Stimulated activated CD8-positive, alpha-beta memory T cell treated with anti-CD3 and anti-CD28 coated beads, Interleukin-7, amount 100 ng/mL, for 1 hour (primary cell): ENCODE measurements at places on chromosomes 5 and 9.

- no peak for DNase-seq
Measured at GRCh38 chr5:38714240-38714639, 131.6 kb upstream of the OSMR start.

- DNase-seq = no peak
Measured at GRCh38 chr5:108661590-108662219, 86.0 kb upstream of the FER start.

DNA sequence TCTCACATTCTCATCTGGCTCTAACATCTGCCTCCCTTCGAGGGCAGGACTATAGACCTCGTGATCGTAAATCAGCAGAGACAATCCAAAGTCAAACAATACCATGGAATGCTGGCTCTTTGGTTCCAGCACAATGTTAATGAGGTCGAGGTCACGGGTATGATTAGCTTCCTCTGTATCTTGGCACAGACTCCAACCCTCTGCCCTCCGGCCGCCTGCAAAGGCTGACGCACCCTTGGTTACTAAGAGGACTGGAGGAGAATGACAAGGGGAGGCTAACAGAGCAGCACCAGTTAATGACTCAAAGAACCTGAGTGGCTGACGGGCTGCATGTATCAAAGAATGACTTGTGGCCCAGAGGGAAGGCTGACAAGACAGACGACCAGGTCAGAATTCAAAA lies 10.1 kb downstream of the LHFPL2 start:
- no peak for DNase-seq

DNA sequence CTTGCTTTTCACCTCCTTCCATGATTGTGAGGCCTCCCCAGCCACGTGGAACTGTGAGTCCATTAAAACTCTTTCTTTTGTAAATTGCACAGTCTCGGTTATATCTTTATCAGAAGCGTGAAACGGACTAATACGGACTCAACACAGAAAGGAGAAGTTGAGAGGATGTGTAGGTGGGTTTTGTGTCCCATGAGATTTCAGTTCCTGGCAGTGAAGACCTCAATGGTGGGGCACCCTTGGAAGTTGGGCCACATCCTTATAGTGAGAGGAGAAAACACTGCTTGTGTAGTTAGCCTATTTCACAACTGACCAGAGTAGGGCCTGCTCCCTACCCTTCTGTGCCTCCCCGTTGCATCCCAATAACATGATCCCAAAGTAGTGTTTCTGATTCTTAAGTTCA lies 98.9 kb upstream of the TNC start:
- DNase-seq = no peak

- no peak for DNase-seq
Measured at GRCh38 chr9:128101690-128102089, 25.8 kb downstream of the PTGES2 start.

- no peak for DNase-seq
Measured at GRCh38 chr5:121497176-121497575, 354.5 kb upstream of the FTMT start.

GRCh38 chr9:14205463-14205862 lies 108.5 kb downstream of the NFIB start:
- no peak for DNase-seq

GRCh38 chr9:137721479-137721878 lies 102.7 kb downstream of the EHMT1 start:
- DNase-seq = no peak

GRCh38 chr5:16812448-16812847 lies 123.6 kb downstream of the MYO10 start:
- no peak for DNase-seq

DNA sequence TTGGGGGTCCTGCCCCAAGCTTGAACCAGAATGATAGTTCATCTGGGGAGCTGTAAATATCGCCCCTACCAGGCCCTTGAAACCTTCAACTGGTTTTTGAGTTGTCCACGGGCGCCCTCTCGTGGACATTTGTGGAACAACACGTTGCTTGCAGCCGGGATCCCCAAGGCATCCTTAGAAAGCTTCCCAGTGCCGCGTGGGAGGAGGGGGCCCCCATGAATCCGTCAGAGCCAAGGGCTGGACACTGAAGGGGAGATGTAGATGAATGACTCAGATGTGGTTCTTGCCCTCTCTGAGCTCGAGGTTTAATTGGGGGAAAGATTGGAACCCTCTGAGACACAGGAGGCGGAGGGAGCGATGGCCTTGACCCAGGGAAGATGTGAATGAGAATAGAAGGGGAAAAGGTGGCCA lies 31.8 kb upstream of the ORM1 start:
- DNase-seq = peak; percentile 45

DNA sequence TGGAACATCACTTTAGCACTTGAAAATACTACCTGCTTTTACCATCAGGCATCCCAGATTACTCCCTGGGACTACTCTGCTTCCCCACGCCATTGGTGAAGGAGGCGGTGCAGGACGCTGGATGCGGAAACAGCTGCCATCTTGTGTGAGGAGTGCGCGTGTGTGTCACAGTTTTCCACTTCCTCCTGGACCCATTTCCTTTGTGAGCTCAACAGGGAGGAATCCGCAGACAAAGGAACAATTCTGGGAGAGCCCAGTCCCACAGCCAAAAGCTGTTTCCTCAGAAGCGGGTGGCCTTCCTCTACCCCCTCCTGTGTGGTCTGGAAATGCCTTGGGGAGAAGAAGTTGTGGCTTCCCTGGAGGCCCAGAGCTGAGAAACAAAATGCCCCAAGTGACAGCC lies 16.8 kb downstream of the AFAP1L1 start:
- DNase-seq = no peak

GRCh38 chr5:17897776-17898175 lies 263.5 kb downstream of the TAF11L14 start:
- no peak for DNase-seq

DNA sequence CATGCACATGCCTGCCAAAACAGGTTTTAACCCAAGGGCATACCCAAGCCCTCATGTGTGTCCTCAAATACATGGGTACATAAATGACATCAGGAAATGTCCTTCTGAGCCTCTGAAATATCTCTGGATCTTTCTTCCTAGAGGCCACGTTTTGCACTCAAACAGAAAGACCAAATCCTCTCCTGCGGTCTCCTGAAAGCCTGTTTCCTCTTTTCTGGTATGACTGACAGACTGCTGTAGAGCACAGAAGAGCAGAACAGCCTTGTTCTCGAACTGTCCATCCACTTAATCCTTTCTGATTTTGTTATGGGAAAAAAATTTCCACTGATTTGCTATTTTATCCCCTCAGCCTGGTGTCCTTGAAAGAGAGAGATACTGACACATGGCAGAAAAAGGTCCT lies 107.2 kb downstream of the ASTN2 start:
- no peak for DNase-seq

GRCh38 chr5:130287438-130287837 lies 383.2 kb downstream of the CHSY3 start:
- no peak for DNase-seq

DNA sequence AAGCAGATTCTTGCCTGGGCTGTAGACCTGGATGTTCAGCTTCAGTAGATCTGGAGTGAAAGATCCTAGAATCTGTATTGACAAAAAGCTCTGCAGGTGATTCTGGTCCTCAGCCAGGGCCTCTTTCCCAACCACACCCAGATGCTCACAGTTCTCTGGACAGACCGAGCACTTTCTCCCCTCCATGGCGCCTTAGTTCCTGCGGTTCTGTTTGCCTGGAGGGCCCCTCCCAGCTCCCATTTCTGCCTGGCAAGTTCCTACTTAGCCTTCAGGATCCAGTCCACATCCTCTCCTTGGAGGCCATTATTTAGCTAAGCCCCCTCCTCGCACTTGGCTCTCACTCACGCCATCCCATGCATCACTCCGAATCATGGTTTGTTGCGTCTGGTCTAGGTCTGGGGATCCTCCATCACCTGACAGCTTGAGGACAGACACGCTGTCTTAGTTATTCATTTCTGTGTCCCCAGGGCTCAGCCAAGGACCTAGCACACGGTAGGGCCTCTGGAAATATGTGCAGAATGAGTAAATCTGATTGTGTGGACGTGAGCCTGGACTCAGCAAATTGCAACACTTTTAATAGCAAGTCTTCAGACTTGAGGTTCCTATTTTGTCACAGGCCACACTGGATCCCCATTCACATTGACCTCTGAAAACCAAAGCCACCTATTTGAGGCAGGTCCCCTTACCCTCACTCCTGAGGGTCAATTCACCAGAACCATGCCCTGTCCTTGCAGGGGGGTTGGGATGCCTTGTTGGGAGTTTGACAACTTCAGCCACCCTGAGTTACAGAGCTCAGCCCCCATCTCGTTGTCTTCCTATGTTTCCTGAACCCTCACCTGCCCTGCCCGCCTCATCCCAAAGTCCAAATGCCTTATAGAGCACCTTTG lies 50.7 kb downstream of the COL15A1 start:
- no peak for DNase-seq

DNA sequence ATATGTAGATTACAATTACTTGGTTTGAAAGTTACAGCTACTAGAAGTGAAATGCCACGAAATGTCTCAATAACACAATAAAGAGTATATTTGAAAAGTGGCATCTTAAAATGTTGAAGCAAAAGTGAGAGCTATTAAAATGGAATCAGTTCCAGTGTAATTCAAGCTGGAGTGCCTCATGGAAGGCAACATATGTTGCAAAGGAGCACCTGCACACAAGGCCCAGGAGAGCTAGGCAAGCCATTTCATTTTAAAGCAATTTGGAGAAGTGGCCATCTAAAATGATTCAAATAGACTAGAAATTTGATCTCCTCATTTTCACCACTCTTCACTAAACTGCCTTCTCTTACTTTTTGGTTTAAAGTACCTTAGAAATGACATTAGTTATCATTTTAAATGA lies 167.8 kb downstream of the GABRB2 start:
- no peak for DNase-seq

- no peak for DNase-seq
Measured at GRCh38 chr5:120614531-120615180, 150.6 kb downstream of the PRR16 start.

DNA sequence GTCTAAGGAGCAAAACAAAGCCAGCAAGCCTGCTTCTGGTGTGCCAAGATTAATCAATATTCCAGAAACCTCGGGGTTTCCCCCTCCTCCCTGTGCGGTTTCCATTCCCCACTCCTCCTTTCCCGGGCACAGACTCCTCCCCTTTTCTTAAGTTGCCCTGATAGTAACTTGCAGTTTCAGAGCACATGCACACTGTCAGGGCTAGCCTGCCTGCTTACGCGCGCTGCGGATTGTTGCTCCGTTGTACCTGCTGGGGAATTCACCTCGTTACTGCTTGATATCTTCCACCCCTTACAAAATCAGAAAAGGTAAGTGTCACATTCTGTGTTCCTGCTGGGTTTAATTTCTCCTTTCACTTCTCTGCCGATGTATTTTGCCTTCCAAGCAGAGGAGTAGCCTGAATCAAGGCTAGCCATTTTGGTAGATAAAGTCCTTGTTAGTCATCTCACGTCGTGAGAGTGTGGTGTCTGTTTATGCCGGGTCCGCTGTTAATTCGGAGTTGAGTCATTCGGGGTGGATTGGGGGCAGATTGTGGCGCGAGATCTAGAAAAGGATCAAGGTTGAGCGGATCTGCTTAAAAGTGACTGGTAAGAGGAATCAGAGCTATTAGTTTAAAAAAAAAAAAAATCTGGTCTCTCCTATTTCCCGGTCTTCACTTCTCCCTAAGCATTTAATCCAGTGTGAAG lies at the start of gene SLC1A3:
Gene SLC1A3 (plus strand): TSS at position 179 of the 686 bp plus-strand sequence. CDS start 1,818 bp downstream, outside the sequence.
- DNase-seq = no peak

GRCh38 chr9:14723301-14723700 lies 768 bp upstream of the CER1 start:
- DNase-seq = no peak

DNA sequence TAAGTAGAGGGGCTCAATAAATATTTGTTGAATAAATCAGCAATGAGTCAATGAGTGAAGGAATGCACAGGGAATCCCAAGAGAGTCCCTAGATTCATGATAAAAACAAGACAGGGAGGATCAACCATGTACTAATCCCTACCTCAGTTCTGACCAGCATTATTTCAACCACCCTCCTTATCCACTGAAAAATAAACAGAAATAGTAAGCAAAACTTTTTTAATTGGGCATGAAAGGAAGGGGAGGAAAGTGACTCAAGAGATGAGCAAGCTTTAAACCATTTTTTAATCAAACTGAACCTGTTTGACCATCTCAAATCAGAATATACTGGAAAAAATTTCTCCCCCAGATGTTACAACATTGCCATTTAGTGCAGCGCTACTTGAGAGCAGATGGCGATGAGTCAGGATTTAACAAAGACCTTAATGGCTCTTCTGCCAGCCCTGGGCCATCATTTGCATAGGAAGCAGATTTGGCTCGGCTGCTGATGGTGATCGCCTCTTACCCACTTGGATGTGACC lies 194.8 kb upstream of the SLC30A5 start:
- DNase-seq = no peak

- no peak for DNase-seq
Measured at GRCh38 chr5:142290577-142291299, 34.1 kb downstream of the SPRY4 start.

- no peak for DNase-seq
Measured at GRCh38 chr9:134632329-134632728, 9.3 kb upstream of the COL5A1 start.

DNA sequence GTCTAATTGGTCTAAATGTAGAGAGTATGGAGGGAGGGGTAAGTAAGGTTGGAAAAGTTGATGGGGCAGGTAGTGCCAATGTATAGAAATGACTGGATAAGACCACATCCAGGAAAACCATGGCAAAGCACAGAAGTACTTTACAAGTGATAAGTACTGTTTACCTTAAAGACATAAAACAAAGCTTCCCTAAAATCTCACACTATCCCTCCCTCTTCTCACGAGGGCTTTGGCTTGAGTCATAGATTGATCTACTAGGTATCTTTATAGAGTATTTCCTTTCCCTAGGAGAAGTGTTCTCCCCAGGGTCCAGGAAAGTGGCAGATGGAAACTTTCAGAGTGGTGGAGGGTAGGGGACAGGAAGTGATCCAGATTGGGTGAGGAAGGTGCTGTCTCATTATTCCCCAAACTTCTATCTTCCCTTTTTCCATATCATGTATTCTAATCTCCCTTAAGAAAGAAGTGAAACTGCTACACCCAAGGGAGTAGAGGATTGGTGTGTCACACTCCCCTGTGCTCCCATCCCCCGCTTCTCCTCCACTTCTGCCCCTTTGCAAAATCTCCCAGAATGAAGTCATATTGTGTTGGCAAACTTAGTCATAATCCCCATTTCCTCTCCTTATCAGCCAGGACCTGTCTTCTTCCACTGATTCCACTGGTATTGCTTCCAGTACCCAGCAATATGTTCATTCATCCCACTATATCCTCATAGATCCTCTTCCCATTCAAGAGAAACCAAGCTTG lies 14.6 kb downstream of the IL33 start:
- no peak for DNase-seq

GRCh38 chr5:169763376-169764017 lies 126.4 kb downstream of the DOCK2 start:
- no peak for DNase-seq

GRCh38 chr5:7186818-7187217 lies 209.1 kb upstream of the ADCY2 start:
- no peak for DNase-seq

- no peak for DNase-seq
Measured at GRCh38 chr5:138932171-138932810, 57.2 kb upstream of the LRRTM2 start.

- no peak for DNase-seq
Measured at GRCh38 chr5:107651325-107651724, 19.4 kb downstream of the EFNA5 start.

GRCh38 chr5:20032896-20033295 lies 44.9 kb upstream of the CDH18 start:
- DNase-seq = no peak
